ENCODE measurements at places on chromosomes 2 and 18.

- no peak for DNase-seq
Measured at GRCh38 chr2:196391149-196391479, 219.7 kb upstream of the STK17B start.

DNA sequence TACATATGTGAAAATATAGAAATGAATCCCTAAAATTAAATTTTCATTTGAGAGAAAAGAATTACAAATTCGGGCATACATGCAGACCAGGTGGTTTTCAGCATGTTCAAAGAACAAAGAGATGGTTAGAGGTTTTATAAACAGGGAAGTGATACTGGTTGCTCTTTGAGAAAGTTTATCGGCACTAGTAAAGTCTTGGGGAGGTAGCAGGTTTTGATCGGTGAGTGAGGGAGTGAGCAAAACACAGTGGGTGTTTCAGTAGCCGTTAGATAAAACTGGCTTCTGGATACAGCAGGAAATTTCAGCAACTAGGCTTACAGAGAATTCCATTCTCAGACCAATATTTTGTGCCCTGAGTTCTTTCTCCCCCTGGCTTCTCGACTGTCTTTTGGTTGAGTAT is 51.1 kb downstream of the DSC3 start:
- DNase-seq = no peak

GRCh38 chr18:48940854-48941611 is 9.7 kb downstream of the SMAD7 start:
- DNase-seq = peak; percentile 74

GRCh38 chr2:105582952-105583660 is 161.6 kb upstream of the NCK2 start:
- DNase-seq = no peak

- no peak for DNase-seq
Measured at GRCh38 chr2:6883448-6884122, 6.0 kb downstream of the RSAD2 start.

DNA sequence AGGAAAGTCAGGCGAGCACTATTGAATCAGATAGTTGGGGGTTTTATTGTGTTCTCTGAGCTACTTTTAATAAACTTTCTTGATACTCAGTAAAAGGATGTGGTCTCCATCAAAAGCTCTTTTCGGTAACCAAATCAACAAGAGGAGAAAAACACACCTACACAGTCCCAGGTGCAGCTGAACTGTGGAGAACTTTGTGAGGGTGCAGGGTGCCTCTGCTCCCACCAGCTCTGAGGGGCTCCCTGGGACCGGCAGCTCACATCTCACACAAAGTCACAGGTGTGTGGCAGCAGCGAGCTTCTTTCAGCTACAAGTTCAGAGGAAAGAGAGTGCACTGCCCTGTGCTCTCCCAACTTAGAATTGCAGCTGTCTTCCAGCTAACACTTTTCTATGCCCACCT is 650.4 kb downstream of the RNF144A start:
- DNase-seq = peak; percentile 57

DNA sequence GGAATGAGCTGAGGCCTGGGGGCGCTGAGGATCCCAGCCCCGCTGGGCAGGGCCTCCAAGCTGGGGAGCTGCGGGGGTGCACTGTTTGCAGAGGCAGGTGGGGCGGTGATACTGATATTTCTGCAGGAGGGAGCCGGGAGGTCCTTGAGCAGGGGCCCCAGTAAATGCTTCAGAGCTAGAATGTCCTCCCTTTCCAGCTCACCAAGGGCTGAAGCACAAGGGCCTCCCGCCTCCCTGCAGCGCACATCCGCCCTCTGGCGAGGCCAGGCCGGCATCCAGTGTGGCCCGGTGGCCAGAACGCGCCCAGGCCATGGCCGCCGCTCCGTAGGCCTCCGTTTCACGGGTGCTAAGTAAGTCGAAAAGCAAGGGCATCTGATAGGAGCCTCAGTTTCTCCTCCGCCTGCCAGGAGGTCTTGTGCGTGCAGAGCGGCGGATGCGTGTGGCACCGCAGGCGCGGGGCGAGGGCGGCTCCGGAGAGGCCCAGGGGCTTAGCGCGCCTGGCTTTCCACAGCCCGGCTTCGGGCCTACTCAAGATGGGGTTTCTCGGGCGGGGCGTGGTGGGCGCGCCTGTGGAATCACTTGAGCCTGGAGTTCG is 29.5 kb upstream of the CHMP1B start:
- no peak for DNase-seq

GRCh38 chr18:10511236-10511635 is 14.6 kb upstream of the NAPG start:
- no peak for DNase-seq

GRCh38 chr2:171141320-171141719 is 19.4 kb downstream of the TLK1 start:
- DNase-seq = no peak

DNA sequence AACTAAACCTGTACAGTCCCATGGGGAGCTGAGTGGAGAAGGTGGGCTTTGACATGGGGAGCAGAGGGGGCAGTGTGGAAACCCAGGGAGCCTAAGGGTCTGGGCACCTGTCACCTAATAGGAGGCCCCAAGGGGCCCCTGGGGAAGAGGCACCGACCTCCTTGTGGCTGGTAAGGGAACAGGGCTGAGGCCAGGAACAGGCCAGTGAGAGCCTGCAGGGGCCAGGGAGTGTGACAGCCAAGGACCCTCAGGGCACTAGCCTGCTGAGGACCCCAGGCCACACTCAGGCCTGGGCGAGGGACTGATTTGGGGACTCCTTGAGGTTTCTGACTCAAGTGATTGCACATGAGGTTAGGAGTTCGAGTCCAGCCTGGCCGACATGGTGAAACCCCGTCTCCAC is 24.5 kb upstream of the ALPP start:
- DNase-seq = no peak

- DNase-seq = no peak
Measured at GRCh38 chr18:267380-267687, 513 bp downstream of the THOC1 start.

DNA sequence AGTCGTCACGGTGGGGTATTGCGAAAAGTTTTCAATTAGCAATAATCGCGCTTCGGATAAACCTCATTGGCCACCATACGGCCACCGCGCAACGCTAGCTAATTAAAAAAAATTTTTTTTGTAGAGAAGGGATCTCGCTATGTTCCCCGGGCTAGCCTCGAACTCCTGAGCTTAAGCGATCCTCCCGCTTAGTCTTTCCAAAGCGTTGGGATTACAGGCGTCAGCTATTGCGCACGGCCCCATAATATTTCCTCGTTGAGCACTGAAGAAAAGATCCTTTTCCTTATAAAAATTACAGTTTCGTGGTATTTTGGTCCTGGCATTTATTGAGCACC is 759 bp upstream of the ACTR1B start:
- DNase-seq = no peak

GRCh38 chr2:98013407-98014042 is 17.8 kb upstream of the TMEM131 start:
- peak; percentile 32 for DNase-seq

- DNase-seq = no peak
Measured at GRCh38 chr18:44324361-44324760, 356.3 kb upstream of the SETBP1 start.

Data from stimulated activated CD8-positive, alpha-beta memory T cell treated with anti-CD3 and anti-CD28 coated beads, Interleukin-15, amount 100 ng/mL, for 48 hours (primary cell).